ENCODE measurements at places on chromosomes 5 and 9.

DNA sequence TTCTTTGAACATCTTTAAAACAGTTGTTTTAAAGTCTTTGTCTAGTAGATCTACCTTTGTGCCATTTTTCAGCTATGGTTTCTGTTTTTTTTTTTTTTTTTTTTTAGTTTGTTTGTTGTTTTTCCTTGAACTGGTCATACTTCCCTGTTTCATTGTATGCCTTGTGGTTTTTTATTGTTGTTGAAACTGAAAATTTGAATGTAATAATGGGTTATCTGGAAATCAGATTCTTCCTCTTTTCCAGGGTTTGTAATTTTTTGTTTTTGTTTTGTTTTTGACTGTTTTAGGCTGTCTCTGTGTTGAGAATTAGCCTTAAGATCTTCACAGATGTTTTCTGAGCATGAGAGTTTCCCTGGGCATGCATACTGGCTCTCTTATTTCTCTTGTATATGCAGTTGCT, 269.6 kb upstream of the DAP start:
- no peak for DNase-seq

DNA sequence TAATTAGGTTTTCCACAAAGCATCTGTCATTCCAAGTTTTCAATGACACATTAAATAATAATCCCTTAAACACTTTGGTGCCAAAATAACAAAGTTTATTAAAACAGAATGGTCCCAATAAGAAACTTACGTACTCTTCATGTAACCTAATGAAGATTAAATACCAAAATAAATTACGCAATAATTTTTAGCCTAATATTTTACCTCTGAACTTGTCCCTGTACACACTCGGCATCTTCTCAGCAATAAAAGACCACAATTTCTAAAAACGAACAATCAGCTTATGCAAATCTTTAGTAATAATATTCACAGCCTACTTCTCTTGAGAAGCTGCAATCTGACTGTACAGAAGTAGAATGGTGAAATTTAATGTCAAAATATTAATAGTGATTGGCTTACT, 163.6 kb downstream of the ZDHHC21 start:
- DNase-seq, result no peak

- no peak for DNase-seq
Observed at GRCh38 chr9:89165880-89166279, 12.7 kb downstream of the SHC3 start.

GRCh38 chr9:16278326-16278999, 592.0 kb downstream of the BNC2 start:
- no peak for DNase-seq

- no peak for DNase-seq
Observed at GRCh38 chr9:14455243-14455642, 141.3 kb upstream of the NFIB start.

DNA sequence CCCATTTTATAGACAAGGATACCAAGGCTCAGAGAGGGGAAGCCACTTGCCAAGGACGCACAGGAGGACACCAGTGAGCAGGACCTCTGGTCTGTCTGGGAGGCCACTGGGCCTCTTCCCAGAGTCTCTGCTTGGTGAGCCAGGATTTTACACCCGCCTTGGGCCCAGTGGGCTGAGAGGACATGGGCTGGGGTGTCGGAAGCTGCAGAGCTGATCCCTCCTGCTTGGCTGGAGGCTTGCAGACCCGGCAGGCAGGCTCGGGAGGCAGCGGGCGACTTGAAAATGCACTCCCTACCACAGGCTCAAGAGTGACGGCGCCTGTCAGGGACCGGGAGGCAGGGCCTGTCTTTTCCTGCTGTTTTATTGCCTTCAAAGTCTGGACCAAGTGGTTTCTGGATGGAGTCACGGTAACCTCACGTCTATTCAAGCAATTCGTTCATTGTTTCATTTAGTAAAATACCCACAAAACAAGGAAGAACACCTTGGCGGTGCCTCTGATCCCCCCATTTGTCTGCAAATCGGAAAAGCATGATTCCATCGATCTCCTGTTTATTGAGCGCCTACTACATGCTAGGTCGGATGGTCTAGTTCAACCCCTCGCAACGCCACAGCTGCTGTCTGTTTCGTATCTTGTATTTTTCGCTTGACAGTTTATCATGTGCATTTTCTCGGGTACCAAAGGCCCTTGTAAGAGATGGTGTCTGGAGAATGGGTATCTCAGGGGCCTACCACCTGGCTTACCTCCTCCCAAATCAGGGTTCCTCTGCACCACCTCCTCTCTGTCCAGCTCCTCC, 108.1 kb upstream of the IER5L start:
- DNase-seq, result no peak

DNA sequence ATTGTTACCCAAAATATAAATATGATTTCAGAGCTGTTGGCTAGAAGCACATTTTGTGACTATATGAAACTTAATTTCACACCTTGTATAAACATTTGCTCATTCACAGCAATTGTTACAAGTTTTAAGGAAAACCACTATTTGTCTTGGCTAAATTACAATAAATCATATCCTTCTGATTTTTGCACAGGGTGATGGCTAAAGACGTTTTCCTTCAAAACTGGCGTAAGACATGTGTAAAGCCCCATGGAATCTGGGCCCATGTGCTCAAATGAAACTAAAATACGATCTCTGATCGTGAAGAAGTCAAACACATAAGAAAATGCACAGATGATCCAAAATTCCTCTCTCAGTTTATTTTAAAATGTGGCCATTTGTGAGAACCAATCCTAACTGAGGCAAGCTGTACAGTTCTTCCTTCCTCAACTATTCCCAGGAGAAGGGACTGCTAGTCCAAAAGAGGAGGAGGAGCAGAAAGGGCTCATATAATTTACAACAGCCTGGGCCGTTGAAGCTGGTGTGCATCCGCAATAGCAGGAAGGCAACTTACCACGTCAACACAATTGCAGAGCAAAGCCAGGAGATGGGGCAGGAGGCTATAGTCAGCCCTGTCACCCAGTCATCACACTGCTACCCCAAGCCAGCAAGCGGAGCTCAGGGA, 98.4 kb downstream of the MED27 start:
- no peak for DNase-seq

DNA sequence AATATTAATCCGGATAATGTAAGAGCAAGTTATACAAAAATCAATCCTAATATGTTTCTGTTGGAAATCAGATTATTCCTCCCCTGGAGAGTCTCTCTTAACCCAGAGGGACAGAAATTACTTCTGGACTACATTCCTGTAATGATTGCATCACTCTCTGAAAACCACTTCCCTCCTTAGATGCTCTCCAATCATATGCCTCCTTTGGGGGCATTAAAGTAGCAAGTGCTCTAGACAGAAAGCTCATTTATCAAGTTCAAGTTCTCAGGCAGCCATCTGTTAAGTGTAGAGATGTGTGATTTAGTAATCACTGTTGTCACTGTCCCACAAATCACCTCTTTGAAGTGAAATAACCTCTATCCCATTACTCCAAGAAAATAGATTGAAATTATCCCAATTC, 247.1 kb downstream of the SLCO4C1 start:
- peak; percentile 90 for DNase-seq

All from SHP77 treated with DMSO at 0.1 percent for 48 hours (cell line).